GM19239 (cell line): ENCODE measurements at places on chromosomes 1 and 21.

DNA sequence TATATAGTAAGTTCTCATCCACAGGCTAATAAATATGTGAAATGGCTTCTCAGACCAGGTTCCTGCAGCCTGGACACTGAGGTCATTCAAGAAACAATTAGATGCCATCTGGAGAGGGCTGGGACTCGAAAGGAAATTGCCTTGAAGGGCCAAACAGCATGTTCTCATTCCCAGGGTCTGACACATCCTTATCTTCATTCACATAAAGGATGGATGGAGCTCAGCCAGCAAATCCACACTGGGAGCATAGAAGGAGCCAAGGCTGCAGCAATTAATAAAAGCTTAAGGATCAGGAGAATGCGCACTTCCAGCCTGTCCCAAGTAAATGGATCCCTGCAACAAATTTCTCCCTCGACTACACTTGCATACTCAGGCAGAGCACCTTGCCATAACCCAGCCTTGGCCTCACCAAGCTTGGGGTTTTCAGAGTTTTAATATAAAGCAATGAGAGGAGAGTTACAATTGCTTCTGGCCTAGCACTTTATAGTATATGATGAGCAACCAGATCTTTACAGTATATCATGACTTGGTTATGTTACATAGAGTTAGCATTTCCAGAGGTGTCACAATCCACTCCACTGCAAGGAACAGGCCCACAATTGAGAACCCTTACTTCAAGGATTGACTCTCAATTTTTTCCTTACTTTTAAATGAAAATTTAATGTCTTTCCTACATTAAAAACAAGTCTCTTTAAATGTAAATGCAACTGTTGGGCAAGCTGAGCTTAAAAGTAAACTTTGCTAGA lies 55.9 kb downstream of the BCAR3 start:
- DNase-seq = no peak

DNA sequence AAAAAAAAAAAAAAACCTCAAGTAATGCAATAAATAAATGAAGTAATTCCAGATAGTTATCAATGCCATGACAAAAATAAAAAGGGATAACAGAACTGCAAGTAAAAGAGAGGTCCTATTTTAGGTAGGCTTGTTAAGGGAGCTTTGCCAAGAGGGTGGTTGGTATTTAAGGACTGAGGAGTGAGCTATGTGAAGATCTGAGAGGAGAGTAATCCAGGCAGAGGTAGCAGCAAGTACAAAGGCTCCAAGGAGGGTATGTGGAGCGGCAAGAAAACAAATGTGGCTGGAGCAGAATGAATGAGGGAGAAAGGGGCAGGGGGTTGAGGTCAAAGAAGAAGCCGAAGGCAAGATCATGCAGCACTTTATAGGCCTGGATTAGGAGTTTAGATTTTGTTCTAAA lies 59.9 kb upstream of the CDC42BPA start:
- no peak for DNase-seq

GRCh38 chr1:1597275-1597930 lies 2.5 kb downstream of the FNDC10 start:
- DNase-seq = no peak

DNA sequence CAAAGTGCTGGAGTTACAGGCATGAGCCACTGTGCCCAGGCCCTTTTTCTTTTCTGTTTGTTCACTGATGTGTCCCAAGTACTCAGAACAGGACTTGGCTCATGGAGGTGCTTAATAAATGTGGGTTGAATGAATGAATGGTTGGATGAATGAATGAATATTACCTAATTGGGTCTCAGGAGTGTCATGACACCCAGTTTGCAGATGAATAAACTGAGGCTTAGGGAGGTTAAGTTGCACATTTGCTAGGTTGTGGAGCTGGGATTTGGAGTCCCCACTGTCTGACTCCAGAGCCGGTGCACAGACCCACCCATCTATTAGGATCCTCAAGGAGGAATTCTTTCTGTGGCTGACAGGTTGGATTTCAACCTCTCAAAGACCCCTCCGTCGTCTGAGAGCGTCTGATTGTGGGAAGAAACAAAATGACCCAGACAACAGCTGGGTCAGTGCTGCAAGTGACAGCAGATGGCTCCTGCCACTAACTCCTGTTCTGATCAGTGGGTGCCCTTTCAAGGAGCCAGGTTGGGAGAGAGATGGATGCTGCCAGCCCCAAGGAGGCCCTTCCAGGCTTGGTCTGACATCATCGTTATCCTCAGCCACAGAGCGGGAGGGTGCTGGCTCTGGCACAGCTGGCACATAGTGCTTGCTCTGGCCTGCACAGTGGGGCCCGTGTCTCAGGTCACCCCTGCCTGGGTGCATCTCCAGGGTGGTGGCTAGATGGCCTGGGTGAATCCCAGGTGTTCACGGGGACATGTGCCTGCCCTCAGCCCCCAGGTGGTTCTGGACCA lies 24.2 kb downstream of the ARHGEF10L start:
- DNase-seq = no peak

GRCh38 chr1:202938287-202938925 lies 11.4 kb upstream of the KLHL12 start:
- DNase-seq = no peak

DNA sequence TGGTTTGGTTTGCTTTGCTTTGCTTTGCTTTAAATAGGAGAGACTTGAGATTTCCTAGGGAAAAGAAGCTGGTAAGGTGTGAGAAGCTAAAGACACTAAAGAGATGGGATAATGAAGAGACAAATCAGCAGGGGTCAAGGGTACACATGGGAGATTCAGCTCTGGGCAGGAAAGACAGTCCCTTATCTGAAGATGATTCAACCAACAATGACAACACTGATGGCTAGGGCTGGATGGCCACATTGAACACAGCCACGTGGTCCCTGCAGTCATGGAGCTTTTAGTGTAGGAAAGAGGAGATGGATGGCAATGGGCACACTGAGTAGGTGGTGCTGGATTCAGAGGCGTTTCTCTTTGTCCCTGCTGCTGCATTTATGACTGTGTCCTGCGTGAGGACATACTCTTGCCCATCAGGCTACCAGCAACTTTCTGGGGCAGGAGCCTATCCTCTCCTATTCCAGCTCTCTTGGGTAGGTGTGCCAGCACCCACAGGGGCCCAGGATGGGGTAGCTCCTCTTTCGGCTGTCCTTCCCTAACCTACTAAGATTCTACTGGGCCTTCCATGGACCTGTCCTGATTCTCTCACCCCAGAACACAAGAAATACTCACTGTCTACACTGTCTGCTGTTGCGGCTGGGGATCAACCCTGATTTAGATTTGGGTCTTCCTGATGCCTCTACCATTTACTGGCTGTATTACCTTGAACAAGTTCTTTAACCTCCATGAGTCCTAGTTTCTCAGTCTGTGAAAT lies 1.4 kb upstream of the SHISA4 start:
- DNase-seq = no peak
